Hematopoietic multipotent progenitor cell treated with erythropoietin and hydrocortisone succinate and interleukin-3 and kit ligand, for 15 days (in vitro differentiated cells): ENCODE measurements at places on chromosomes 5 and 9.

GRCh38 chr5:38709678-38710306 lies 136.0 kb upstream of the OSMR start:
- no peak for DNase-seq

DNA sequence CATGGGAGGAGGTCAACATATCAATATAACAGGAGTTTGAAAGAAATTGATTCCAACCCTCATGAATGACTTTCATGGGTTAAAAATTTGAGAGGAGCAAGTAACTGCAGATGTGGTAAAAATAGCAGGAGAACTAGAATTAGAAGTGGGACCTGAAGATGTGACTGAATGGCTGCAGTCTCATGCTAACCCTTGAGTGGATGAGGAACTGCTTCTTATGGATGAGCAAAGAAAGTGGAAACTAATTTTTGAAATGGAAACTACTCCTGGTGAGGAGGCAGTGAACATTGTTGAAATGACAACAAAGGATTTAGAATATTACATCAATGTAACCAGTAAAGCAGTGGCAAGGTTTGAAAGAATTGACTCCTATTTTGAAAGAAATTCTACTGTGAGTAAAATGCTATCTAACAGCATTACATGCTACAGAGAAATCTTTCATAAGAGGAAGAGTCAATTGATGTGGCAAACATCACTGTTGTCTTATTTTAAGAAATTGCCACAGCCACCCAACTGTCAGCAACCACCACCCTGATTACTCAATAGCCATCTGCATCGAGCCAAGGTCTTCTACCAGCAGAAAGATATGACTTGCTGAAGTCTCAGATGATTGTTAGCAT lies 1683.2 kb downstream of the MAT2B start:
- no peak for DNase-seq

DNA sequence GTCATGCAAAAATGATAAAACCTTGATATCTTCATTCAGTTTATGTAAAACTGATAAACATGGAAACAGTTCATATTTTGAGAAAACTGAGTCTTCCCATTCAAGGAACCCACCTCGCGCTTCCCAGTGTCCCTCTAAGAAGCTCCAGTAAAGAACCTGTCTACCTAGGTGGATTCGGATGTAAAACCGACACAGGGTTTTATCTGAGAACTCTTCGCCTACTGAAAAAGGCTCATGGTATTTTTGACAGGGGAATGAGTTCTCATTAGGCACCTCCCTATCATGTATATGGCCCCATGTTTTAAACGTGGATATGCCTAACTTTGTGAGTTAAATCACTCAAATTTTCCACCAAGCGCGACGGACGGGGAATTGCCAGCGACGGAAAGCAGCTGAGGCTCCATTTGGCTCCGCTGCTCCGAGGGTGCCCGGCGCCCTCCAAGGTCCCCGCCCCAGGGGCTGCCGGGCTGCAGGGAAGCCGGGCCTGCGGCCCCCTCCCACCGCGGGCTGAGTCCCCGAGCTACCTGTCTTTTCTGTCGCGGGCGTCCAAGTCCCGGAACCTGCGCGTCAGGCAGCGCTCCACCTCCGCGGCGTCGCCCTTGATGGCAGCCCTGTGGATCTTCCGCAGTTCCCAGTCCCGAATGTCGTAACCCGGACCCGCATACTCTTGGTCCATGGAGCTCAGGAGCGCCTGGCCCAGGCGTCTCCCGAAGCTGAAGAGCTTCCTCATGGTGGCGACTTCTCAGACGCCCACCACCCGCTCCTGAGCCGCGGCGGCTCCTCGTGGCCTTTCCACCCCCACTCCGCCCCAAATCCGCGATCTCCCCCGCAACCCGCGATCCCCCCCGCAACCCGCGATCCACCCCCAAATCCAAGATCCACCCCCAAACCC lies 594 bp downstream of the ANKRD18A start:
- no peak for DNase-seq

- DNase-seq: no peak
Observed at GRCh38 chr5:168796593-168797580, 217.7 kb upstream of the PANK3 start.

DNA sequence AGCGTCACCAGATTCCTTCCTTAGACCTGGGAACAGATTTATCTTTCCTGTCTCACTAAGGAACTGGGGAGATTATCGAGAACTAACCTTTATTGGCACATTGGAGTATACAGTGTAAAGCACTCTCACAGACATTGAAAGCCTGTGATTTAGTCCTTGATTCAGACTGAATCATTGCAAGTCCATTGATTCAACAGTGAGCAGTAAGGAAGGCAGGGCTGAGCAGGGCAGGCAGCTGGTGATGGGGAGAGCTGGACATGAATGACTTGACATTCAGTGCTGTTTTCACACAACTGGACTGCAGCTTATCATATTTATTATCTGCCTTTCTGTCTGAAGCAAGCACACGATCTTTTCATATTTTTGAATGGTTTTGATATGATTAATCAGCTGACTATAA lies 16.2 kb downstream of the ISOC1 start:
- no peak for DNase-seq

- no peak for DNase-seq
Observed at GRCh38 chr5:139132515-139132914, 65.7 kb downstream of the SIL1 start.

DNA sequence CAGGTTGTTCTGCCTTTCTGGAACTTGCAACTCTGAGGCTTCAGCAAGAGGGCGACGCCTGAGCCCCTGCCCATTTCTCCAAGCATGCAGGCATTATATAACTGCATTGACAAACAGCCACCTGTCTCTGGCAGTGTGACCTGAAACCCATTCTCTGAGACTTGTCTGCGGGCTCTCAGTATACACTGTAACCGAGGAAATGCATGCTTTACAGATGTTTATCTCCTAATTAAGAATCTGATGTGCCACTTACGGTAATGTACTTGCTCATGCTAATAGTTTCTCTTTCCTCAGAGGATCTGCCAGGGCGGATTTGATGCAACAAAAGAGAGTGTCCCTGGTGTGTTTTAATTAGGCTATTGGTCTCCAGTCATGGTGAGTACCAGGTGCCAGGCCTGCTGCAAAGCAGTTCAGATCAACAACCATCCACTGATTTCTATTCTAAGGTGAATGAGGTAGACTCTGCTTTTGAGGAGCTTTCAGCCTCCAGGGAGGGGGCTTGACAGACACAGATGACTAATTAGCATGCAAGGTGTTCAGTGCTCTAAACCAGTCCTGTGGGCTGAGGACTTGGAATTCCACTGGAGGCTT lies 593.7 kb upstream of the KLF4 start:
- DNase-seq: no peak

- no peak for DNase-seq
Observed at GRCh38 chr9:16315720-16316119, 554.8 kb downstream of the BNC2 start.

GRCh38 chr9:113155911-113156588 lies 5.2 kb downstream of the SLC31A2 start:
- DNase-seq: no peak

GRCh38 chr9:136244122-136244968 lies 1.3 kb downstream of the QSOX2 start:
- no peak for DNase-seq

DNA sequence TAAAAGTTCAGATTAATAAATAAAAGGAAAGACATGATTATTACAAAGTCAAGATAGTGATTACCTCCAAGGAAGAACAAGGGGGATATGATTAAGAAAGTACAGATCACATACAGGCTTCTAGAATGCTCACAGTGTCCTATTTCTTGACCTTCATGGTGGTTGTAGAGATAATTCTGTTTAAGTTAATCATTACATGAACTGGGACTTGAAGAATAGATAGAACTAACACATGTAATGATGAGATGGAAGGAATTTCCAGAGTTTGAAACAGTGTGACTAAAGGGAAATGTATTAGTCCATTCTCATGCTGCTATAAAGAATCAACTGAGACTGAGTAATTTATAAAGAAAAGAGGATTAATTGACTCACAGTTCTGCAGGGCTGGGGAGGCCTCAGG lies 72.7 kb downstream of the LURAP1L start:
- DNase-seq: no peak

DNA sequence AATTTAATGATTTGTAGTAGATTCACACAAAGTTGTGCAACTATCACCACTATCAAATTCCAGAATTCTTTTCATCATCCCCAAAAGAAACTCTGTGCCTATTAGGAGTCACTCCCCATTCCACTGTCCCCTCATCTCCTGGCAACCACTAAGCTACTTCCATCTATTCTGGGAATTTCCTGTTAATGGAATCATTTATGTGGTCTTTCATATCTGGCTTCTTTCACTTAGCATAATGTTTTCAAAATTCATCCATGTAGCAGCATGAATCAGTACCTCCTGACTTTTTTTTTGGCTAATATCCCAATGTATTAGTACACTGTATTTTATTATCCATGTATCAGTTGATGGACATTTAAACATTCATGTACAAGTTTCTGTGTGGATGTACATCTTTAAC lies 157.6 kb downstream of the TTC39B start:
- no peak for DNase-seq

DNA sequence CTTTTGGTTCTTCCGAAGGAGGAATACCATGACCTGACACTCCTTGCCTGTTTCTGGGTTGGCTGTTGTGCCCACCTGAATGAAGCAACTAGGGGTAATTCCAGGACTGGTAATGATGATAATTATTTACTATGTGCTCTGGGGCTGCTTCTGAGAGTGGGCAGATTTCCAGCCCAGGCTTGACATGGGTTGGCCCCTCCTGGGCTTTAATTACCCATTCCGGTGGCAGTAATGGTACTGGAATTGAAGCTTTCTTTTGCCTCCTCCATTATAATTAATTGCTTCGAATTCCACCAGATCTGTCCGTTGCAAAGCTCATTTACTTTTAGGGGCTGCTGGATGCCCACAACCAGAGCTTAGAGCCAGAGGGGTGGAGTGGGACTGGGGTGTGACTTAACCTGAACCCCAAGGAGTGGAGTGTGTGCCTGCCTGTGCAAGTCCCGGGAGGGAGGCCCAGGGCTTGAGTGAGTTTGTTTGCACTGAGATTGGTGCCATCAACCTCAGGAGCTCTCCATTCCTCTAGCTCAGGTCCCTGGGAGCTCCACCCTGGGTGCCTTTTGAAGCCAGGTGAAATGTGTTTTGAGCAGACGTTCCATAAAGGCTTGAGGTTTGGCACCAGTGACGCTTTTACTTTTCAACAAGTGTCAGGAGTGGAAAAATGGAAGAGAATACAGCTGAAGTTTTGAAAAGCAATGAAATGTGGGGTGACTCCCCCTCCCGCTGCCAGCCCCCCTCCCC lies 214.6 kb downstream of the PDZD2 start:
- no peak for DNase-seq

- DNase-seq: no peak
Observed at GRCh38 chr5:6448622-6449464, at the start of gene UBE2QL1. TSS of gene UBE2QL1 (plus strand) at chr5:6448859. CDS start at chr5:6448894, 35 bp downstream.
